ENCODE measurements at places on chromosomes 11 and 22. TPM values are rescaled to one million over a fixed set of nuclear protein-coding genes. Genes with fewer than 3 reads are reported as not detected.

- DNase-seq, result no peak
These were observed 26.5 kb upstream of the PSMA1 start for GRCh38 chr11:14546672-14547071.

The GNB1L gene
- total RNA-seq, result 5.6 TPM

- no peak for DNase-seq
These were observed 15.8 kb downstream of the KBTBD3 start for GRCh38 chr11:106061249-106061784.

GRCh38 chr11:85831050-85831449 is 20.1 kb upstream of the SYTL2 start:
- no peak for DNase-seq

DNA sequence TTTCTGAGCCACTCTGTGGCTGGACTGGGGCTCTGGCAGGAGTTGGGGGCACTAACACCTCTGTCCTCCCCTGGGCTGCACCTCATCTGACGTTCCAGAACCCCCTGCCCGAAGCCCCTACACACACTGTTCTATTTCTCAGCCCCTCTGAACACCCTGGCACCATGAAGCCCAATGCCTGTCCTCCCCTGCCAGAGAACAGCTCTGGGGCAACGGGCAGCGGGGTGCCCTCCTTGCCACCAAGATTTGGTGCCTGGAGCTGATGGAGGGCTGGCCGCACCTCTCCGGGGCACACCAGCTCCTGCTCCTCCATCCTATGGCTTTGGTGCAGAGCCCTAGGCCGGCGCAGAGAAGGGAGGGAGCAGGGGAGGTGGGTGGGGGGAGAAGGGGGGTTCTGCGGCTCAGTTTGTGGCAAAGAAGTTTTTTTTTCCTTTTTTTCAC is 16.3 kb downstream of the DUSP8 start:
- no peak for DNase-seq

The TSPAN32 gene
- total RNA-seq, result not detected

DNA sequence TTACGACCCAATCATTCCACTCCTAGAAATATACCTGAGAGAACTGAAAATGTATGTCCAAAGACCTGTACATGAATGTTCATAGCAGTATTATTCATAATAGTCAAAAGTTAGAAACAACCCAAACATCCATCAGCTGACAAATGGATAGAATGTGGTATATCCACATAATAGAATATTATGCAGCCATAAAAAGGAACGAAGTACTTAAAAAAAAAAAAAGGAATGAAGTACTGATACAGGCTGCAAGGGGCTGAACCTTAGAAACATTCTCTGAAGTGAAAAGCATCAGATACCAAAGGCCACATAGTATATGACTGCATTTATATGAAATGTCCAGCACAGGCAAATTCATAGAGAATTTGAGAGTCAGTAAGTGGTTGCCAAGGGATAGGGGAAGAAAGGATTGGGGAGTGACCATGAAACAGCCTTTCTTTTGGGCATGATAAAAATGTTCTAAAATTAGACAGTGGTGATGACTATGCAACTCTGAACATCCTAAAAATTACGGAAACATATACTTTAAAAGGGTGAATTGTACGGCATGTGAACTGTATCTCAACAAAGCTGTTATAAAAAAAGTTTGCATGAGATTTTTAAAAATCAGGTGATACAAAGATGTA is 1.8 kb downstream of the TPST2 start:
- DNase-seq, result no peak

DNA sequence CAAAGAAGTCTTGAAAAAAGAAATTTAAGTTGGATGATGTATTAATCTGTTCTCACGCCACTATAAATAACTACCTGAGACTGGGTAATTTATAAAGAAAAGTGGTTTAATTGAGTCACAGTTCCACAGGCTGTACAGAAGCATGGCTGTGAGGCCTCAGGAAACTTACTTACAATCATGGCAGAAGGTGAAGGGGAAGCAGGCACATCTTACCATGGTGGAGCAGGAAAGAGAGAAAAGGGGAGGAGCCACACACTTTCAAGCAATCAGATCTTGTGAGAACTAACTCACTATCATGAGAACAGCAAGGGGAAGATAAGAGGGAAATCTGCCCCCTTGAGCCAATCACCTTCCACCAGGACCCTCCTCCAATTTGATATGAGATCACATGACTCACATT is 65.7 kb upstream of the AMOTL1 start:
- DNase-seq, result no peak

The OR51A7 gene
- total RNA-seq, result not detected

The YPEL1 gene
- 2.9 TPM for total RNA-seq

GRCh38 chr22:37343863-37344734 is 61.8 kb downstream of the CYTH4 start:
- DNase-seq, result no peak

The APOL5 gene
- not detected for total RNA-seq

The MMP13 gene
- not detected for total RNA-seq
